A549 (cell line): ENCODE measurements at places on chromosomes 16 and 17. TPM values are rescaled to one million over a fixed set of nuclear protein-coding genes. Genes with fewer than 3 reads are reported as not detected.

ATP2A3 gene
- polyA plus RNA-seq: 2.5 to 4.1 TPM (median 3.1 TPM) in 3 replicates

CD300A gene
- not detected in 3 replicates for polyA plus RNA-seq

CRYM gene
- polyA plus RNA-seq: 0.94 to 0.98 TPM (median 0.94 TPM) in 3 replicates

NUPR1 gene
- 24.5 to 29.3 TPM (median 25.9 TPM) in 3 replicates for polyA plus RNA-seq

TBX6 gene
- 0.26 to 0.63 TPM (median 0.62 TPM) in 3 replicates for polyA plus RNA-seq

SMG6 gene
- 17.0 to 17.9 TPM (median 17.2 TPM) in 3 replicates for polyA plus RNA-seq

MAF gene
- 0.12 to 0.22 TPM (median 0.14 TPM) in 3 replicates for polyA plus RNA-seq

SLC13A5 gene
- 0.03 to 0.26 TPM (median 0.15 TPM) in 3 replicates for polyA plus RNA-seq

PPY gene
- polyA plus RNA-seq: not detected in 3 replicates

ALDH3A2 gene
- polyA plus RNA-seq: 140 to 142 TPM (median 140 TPM) in 3 replicates

ACSM3 gene
- 2.9 to 3.3 TPM (median 3.1 TPM) in 3 replicates for polyA plus RNA-seq

ITGAX gene
- polyA plus RNA-seq: 0.35 to 0.79 TPM (median 0.49 TPM) in 3 replicates

ACSM2A gene
- polyA plus RNA-seq: not detected in 3 replicates

HSD17B2 gene
- not detected in 3 replicates for polyA plus RNA-seq

SLC16A11 gene
- polyA plus RNA-seq: not detected in 3 replicates

IL34 gene
- 0.29 to 0.89 TPM (median 0.40 TPM) in 3 replicates for polyA plus RNA-seq

DECR2 gene
- polyA plus RNA-seq: 31.0 to 38.0 TPM (median 34.2 TPM) in 3 replicates

WFDC1 gene
- not detected in 3 replicates for polyA plus RNA-seq

TAC4 gene
- polyA plus RNA-seq: not detected in 3 replicates

RNF222 gene
- polyA plus RNA-seq: not detected in 3 replicates

CCL18 gene
- polyA plus RNA-seq: not detected in 3 replicates

DYNC1LI2 gene
- 93.5 to 107 TPM (median 96.5 TPM) in 3 replicates for polyA plus RNA-seq

ZNF423 gene
- 0.04 to 0.15 TPM (median 0.14 TPM) in 3 replicates for polyA plus RNA-seq

UMOD gene
- not detected in 3 replicates for polyA plus RNA-seq

CBX1 gene
- polyA plus RNA-seq: 155 to 173 TPM (median 170 TPM) in 3 replicates

CHCT1 gene
- polyA plus RNA-seq: 0.10 TPM in 1 of 3 replicates, not detected in the others

KRTAP2-1 gene
- polyA plus RNA-seq: not detected in 3 replicates

PRR35 gene
- 0.04 to 0.10 TPM (median 0.04 TPM) in 3 replicates for polyA plus RNA-seq

SRL gene
- 0.03 to 0.05 TPM (median 0.03 TPM) in 3 replicates for polyA plus RNA-seq

RBFOX1 gene
- not detected in 3 replicates for polyA plus RNA-seq

GPR142 gene
- polyA plus RNA-seq: not detected in 3 replicates

HNF1B gene
- 19.5 to 21.3 TPM (median 20.8 TPM) in 3 replicates for polyA plus RNA-seq

OR3A3 gene
- not detected in 3 replicates for polyA plus RNA-seq

TM4SF5 gene
- polyA plus RNA-seq: 0.51 to 1.2 TPM (median 0.68 TPM) in 3 replicates

CORO1A gene
- polyA plus RNA-seq: 4.1 to 5.9 TPM (median 5.3 TPM) in 3 replicates

PRPSAP2 gene
- 53.3 to 55.3 TPM (median 54.9 TPM) in 3 replicates for polyA plus RNA-seq

CXCL16 gene
- 9.1 to 11.2 TPM (median 10.1 TPM) in 3 replicates for polyA plus RNA-seq

CPNE2 gene
- 32.2 to 37.7 TPM (median 36.7 TPM) in 3 replicates for polyA plus RNA-seq

GHDC gene
- 19.4 to 25.7 TPM (median 23.4 TPM) in 3 replicates for polyA plus RNA-seq

FBXW10 gene
- polyA plus RNA-seq: 3.2 to 5.0 TPM (median 3.8 TPM) in 3 replicates

RNF227 gene
- 1.7 to 4.1 TPM (median 3.7 TPM) in 3 replicates for polyA plus RNA-seq

TP53TG3C gene
- polyA plus RNA-seq: 0.20 to 0.45 TPM (median 0.43 TPM) in 3 replicates

CMTM4 gene
- 22.9 to 25.9 TPM (median 24.8 TPM) in 3 replicates for polyA plus RNA-seq

TOX3 gene
- polyA plus RNA-seq: 0.05 to 0.10 TPM in 2 of 3 replicates, not detected in the other

KRT27 gene
- not detected in 3 replicates for polyA plus RNA-seq

GPS2 gene
- polyA plus RNA-seq: 147 to 171 TPM (median 158 TPM) in 3 replicates

ADAD2 gene
- not detected in 3 replicates for polyA plus RNA-seq

CLEC19A gene
- polyA plus RNA-seq: 0.49 to 0.58 TPM (median 0.50 TPM) in 3 replicates

UBN1 gene
- 18.0 to 20.0 TPM (median 18.3 TPM) in 3 replicates for polyA plus RNA-seq
